ENCODE measurements at places on chromosomes 6 and 20.

DNA sequence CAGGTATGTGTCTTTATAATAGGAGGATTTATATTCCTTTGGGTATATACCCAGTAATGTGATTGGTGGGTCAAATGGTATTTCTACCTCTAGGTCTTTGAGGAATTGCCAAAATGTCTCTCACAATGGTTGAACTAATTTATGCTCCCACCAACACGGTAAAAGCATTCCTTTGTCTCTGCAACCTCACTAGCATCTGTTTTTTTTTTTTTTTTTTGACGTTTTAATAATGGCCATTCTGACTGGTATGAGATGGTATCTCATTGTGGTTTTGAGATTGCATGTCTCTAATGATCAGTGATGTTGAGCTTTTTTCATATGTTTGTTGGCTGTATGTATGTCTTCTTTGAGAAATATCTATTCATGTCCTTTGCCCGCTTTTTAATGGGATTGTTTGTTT is 144.9 kb upstream of the RGS17 start:
- DNase-seq, result no peak

- no peak for DNase-seq
These were observed 95.3 kb downstream of the OR2B2 start for GRCh38 chr6:27816906-27817305.

DNA sequence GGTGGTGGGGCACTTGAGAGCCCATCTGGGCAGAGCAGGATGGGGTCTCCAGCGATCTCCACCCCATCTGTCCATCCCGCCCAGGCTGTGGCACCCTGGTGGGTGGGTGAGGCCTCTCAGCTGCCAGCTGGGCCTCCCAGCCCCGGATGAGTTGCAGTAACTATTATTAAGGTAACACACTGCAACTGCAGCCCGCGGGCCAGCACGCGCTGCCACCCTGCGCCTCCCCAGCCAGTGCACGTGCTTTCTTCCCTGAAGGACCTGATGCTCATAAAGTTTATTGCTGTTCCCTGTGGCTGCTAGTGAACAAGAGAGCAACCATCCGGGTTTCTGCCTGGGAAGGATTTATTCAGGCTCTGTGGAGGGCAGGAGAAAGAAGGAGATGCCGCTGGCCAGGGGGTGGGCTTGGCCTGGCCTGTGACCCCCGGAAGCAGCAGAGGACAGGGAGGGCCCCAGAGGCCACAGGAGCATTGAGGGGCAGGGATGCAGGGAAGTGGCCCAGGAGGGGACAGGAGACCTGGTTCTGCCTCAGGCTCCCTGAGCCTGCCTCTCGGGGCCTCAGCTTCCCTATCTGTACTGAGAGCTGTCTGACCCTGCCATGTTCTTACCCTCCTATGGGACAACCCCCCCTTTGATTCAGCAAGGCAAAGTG is 1.7 kb downstream of the IP6K3 start:
- no peak for DNase-seq

GRCh38 chr20:25009218-25010145 is 16.9 kb upstream of the APMAP start:
- peak; percentile 45 for DNase-seq

- no peak for DNase-seq
These were observed 84.4 kb downstream of the WASF1 start for GRCh38 chr6:110095101-110095500.

- no peak for DNase-seq
These were observed 347.3 kb downstream of the NRN1 start for GRCh38 chr6:5659467-5659866.

DNA sequence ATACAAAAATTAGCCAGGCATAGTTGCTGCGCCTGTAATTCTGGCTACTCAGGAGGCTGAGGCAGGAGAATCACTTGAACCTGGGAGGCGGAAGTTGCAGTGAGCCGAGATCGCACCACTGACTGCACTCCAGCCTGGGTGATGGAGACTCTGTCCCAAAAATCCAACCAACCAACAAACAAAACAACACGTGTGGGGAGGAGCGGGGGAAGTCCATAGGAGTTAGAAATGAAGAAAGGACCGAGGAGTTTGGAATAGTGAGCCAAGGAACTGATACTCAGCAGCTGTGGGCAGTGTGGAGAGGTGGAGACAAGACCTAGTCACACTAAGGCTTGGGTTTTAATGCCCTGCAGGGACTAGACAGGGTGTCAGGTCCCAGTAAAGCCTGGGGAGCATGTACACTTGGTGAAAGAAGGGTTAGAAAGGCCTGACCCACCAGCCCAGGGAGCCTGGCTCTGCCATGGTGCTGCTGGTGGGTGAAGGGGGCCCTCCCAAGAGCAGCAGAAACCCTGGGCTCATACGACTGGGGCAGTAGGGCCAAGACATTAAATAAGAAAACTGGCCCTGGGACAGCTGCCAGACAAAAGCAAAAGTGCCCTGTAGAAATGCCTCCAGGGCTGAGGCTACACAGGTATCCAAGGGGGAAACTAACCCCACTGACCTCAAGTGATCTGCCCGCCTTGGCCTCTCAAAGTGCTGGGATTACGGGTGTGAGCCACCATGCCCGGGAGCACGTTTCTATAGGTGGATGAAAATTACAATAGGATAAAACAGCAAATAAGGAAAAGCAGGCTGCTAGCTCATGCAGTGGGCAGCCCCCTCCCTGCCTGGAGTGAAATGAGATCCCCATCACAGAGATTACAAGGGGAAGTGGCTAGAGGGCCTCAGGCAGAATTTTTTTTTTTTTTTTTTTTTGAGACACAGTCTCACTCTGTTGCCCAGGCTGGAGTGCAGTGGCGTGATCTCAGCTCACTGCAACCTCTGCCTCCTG is 58.0 kb downstream of the MYH7B start:
- DNase-seq, result no peak

DNA sequence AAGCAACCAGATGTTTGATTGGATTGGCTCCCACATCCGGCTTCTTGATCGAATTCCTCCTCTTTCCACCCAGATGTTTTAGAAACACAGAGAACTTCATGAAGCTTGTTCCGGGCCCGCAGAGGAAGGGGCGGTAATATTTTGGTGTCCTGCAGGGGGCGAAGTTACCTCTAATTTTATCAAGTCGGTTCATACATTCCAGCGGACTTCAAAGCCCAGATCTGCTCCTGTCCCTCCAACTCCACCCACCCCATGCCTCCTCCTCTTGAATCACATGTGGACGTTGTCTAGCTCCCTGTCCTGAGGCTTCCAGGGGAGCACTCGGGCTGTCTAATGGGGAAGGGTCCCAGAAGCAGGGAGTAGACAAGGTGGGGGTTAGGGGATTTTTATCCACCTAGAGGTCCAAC is 2.9 kb upstream of the BMP6 start:
- peak; percentile 80 for DNase-seq

- DNase-seq, result peak; percentile 74
These were observed 6.7 kb downstream of the PRDM13 start for GRCh38 chr6:99613409-99613704.

DNA sequence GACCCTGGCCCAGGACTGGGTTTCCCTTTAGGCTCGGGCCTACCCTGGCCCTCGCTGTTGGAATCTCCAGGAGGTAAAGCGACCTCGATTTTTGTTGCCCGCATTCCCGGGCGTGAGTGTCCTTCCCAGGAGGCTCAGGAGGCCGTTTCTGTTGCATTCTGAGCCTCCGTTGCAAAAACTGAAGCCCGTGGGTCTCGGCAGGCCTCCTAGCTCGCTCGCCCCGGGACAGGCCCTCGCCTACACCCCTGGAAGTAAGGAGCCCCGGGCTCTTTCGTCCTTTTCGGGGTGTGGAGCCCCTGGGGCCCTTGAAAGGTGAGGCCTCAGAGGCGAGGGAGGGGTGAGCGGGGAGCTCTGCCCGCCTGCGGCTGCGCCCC is 2.3 kb downstream of the NR2E1 start:
- DNase-seq, result no peak

GRCh38 chr20:1005452-1006027 is 3.4 kb upstream of the RSPO4 start:
- peak; percentile 69 for DNase-seq

- DNase-seq, result no peak
These were observed 23.2 kb upstream of the LMBRD1 start for GRCh38 chr6:69820018-69820417.

DNA sequence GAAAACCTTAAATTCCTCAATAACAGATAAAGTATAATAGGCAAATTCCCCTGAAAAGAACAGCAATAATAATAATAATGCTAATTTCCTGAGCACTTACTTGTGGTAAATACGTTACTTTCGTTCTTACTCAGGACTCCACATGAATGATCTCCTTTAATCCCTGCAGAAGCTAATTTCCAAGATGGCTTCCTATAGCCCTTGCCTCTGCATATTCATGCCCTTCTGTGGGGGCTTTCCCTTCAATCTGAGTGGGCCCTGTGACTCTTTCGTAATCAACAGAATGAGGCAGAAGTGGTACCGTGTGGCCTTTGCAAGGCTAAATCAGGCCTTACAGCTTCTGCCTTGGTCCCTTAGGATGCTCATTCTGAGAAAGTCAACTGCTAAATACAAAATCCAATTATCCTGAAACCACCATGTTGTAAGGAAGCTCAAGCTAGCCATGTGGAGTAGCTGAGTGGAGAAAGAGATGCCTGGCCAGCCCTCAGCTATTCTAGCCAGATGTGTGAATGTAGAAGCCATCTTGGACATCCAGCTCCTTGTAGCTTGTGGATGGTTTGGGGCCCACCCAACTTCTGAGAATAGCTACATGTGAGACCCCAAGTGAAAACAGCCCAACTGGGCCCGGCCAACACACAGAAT is 50.5 kb downstream of the MCUR1 start:
- DNase-seq, result no peak

DNA sequence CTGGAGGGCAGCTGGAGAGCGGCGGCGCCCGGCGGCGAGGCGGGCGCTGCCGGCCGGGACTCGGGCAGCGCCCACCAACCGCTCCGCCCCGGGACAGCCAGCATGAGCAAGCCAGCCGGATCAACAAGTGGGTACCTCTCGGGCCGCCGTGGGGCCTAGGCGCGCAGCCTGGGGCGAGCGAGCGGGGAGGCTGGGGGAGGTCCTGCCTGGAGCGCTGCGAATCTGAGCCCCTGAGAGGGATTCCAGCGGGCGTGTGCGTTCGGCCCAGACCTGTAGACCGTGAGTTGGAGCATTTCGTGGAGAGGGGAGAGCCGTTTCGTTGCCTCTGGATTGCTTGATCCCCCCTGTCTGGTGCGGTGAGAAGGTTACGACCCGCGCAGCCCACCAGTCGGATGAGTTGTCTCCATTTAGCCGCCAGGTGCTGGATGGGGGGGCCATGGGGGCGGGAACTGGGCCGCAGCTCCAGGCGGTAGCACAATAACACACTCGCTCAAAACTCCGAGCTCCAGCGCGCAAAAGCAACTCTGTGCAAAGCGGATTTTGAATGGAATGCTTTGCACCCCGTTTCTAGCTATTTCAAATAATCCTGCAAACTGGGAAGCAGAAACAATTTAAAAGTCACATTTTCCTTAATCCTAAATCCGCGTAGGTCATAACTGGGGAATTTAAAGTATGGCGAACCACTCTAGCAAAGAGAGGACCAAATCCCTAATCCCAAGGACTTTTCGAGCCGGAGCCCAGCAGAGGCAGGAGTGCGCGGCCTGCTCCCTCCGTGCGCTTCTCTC is 1.0 kb downstream of the NR2E1 start:
- DNase-seq, result peak; percentile 38

- no peak for DNase-seq
These were observed 9.5 kb upstream of the SIGLEC1 start for GRCh38 chr20:3721912-3722311.

DNA sequence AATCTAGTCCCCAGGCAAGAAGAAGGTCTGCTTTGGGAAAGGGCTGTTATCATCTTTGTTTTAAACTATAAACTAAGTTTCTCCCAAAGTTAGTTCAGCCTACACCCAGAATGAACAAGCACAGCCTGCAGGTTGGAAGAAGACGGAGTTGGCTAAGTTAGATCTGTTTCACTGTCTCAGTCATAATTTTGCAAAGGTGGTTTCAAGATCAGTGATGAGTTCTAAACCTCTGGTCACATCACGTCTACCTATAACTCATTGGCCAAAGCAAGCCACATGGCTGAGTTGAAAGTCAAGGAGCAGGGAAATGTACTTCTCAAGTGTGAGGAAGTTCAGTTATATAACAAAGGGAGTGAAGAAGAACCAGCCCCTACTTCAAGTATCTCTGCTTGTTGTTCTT is 50.5 kb upstream of the ECI2 start:
- DNase-seq, result no peak
